Mesangial cell (primary cell): ENCODE measurements at places on chromosomes 3 and 15. TPM values are rescaled to one million over a fixed set of nuclear protein-coding genes. Genes with fewer than 3 reads are reported as not detected.

ECE2 gene
- not detected in 2 replicates for total RNA-seq

BFSP2 gene
- total RNA-seq, result not detected in 2 replicates

SYNPR gene
- total RNA-seq, result not detected in 2 replicates

FBLN2 gene
- 5.9 and 24.3 TPM in 2 replicates for total RNA-seq

CHST13 gene
- 0.16 and 0.63 TPM in 2 replicates for total RNA-seq
